Foreskin melanocyte (primary cell): ENCODE measurements at places on chromosomes 11 and 22.

DNA sequence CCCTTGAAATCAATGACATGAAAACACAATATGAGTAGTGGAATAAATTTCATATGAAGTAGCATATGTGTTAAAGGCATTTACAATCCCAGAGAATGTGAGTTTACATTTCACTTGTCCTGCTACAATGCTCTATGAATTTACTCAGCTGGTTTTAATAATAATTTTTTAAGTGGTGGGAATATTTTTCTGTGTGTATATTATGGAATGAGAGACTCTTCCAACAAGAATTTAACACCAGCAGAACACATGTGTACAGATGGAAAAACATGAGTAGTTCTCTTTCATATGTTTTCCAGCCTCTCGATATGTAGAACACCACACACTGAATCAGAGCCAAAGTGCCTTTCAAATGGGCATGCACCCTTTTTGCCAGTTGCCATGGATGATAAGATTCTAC, 170.4 kb downstream of the MAML2 start:
- no peak for DNase-seq

GRCh38 chr11:94120946-94121345, 7.7 kb upstream of the PANX1 start:
- DNase-seq, result no peak

GRCh38 chr11:112127056-112127455, 36.8 kb downstream of the IL18 start:
- DNase-seq, result no peak

- no peak for DNase-seq
Measured at GRCh38 chr11:43835104-43835503, 45.5 kb upstream of the ALKBH3 start.

DNA sequence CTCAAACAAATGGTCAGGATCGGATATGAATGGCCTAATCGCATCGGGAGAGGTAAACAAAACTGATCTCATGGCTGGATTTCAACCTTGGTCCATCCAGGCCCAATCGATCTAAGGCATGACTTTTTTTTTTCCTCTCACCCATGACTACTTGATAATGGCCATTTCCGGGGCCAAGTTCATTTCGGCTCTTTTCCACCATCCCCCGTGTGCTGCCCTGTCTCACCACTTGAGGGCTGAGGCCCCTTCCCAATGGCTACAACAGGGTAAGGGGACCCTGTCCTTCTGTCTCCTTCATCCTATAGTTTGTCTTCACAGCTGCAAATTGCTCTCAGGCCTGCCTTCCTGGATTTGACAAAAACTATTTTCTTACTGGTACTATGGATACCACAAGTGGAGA, 26.7 kb downstream of the GRAP2 start:
- no peak for DNase-seq

GRCh38 chr11:80822308-80822707, 1381.5 kb upstream of the TENM4 start:
- DNase-seq, result no peak

DNA sequence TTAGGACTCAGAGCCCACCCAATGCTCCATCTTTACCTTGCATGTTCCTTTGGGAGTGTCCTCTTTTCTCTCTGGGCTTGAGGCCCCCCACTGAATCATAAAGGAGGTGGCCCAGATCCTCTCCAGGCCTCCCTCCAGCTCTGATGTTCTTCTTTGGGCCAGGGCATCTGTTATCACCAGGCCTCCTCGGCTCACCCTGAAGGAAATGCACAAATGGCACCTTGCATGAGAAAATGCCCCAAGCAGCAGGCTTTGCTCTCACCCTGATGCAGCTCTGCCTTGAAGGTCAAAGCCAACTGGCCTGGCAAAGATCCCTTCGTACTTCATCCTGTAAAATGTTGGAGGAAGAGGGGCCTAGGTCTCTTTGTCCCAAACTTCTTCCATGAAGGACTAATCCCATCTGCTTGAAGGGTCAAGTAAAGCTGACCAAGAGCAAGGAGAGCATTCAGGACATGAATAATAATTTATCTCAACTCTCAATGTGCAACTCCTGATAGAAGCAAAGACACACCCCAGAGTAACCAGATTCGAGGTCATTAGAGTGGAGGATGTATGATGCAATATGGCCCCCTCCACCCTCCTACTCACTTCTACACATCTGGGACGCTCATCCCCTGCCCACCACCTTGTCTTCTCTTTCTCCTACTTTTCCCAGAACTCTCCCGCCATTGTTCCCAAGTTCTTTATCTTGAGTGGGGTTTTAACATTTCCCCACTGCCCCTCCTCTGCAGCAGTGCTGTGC, 9.5 kb downstream of the APOL6 start:
- DNase-seq, result no peak

DNA sequence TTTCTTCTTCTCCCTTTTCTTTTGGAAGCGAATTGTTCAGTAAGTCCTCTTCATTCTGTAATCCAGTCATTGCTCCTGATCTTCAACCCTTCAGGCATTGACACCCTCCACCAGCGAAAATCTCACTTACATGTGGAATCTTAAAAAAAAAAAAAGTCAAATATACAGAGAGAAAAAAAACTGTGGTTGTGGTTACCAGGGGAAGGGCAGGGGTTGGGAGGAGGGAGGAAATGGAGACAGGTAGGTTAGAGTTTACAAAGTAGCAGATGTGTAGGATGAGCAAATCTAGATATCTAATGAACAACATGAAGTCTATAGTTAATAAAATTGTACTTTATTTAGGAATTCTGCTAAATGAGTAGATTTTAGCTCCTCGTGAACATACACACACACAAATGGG, 17.7 kb upstream of the TMEM123 start:
- no peak for DNase-seq

GRCh38 chr22:31846161-31847115, 92.6 kb downstream of the DEPDC5 start:
- peak; percentile 97 for DNase-seq

DNA sequence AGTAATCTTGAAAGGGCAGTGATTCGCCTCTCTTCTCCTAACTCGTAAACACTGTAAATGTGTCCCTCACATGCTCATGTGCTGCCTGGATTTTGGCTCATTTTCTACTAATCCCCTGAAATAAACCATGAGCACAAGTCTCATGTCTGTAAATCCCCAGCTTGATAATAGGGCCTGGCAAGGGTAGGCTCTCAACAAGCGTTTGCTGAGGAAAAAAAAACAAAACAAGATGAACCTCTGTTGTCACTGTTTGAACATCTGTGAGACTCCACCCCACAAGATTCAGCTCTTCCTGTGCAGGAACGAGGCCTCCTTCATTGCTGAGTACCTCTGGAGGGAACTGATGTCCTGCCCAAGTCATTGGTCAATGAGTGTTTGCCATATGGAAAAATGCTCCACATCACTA, 4.5 kb upstream of the CYB5R2 start:
- peak; percentile 27 for DNase-seq

- DNase-seq, result no peak
Measured at GRCh38 chr22:28268850-28269249, 349.8 kb upstream of the PITPNB start.

DNA sequence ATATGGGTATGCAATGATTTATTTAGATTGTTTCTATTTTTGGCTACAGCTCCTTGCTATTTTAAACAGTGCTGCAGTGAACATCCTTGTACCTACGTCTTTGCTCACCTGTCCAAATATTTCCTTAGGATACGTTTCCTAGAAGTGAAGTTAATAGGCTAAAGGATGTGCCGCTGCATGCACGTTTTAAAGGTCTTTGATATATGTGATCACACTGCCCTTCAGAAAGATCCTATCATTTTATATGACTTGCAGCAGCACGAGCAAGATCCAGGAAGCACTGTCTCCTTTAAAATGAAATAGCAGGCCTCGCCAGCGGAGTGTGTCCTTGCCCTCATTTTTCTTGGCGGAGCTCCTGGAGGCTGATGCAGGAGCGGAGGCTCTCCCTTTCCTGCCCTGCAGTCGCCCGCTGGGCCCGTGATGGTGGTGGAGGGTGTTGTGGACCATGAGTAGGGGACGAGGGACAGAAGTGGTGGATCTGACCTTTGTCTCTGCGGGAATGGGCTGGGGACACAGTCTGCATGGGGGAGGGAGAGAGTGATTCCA, 19.4 kb downstream of the RPS6KA4 start:
- DNase-seq, result no peak

DNA sequence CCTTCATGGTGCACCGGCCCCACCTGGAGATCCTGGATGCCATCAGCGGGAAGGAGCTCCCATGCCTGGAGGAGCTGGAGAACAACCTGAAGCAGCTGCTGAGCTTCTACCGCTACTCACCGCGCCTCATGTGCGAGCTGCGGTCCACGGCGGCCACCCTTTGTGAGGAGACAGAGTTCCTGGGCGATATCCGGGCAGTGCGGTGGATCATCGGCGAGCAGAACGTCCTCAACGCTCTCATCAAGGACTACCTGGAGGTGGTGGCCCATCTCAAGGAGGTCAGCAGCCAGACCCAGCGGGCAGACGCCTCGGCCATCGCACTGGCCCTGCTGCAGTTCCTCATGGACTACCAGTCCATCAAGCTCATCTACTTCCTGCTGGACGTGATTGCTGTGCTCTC, 59.2 kb downstream of the SYT13 start:
- DNase-seq, result no peak

DNA sequence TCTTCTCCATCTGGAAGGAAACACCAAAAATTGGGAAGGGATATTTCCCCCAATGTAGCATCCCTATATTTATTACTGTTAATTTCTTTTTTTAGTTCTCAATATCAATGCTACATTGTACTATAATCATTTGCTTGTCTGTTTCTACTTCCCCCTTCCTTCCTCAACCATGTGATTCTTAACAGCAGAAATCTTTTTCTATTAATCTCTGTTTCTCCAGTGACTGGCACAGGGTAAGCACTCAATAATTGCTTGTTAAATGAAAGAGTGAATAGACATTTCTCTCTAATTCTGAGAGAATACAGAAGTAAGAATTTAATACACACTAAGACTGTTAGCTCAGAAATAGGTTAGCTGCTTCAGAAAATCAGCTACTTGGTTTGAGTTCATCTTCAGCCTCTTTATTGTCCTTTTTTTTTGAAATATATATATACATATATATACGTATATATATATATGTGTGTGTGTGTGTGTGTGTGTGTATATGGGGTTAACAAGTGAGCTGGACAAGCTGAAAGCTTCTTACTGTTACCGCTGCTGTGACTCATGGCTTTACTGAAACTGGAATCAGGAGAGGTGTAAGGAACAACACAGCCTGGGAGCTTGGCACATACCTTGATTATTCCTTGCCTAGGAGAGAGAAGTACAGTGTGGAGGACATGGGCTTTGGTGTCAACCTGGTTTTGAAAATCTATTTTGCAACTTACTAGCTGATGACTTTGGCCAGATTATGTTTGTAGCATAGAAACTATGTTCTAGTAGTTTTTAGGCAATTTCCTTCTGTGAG, 26.2 kb upstream of the PDE3B start:
- DNase-seq, result peak; percentile 56

DNA sequence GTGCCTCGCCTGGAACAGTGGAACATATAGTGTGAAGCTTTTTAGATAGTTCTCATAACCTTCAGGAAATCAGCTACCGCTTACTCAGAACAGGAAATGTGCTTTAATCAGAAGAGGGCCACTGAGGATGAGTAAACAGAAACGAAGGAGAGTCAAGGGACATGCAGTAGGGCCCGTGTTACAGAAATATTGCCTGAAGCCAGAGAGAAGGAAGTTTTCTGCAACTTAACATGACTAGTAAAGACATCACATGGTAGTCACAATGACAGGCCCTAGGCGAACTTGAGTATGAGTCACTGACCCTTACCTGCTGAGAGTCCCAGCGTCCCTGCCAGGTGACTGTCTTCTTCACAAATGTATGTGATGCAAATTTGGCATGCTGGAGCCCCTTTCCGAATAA, 39.4 kb downstream of the CARD18 start:
- no peak for DNase-seq

- no peak for DNase-seq
Measured at GRCh38 chr11:58742140-58742539, 10.4 kb upstream of the GLYAT start.

GRCh38 chr11:75673977-75674582, 5.2 kb upstream of the MAP6 start:
- no peak for DNase-seq

DNA sequence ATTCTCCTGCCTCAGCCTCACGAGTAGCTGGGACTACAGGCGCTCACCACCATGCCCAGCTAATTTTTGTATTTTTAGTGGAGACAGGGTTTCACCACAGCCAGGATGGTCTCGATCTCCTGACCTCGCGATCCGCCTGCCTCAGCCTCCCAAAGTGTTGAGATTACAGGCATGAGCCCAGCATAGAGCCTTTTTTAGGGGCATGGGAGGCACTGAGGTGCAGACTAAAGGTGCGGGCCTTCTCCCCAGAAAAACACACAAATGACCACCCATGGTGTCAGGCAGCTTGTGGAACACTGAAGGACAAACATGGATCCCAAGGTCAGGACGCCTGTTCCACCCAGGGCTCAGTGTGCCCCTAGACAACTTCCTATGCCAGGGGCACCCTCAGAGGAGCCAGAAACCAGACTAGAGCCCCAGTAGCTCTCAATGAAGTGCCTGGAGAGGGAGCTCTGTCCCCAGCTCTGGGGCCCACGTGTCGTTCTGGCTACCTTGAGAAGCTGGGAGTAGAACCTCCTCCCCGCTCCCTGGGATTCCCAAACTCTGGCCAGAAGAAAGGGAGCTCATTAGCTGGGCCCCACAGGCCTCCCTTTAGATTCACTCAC, 21.2 kb upstream of the CD5 start:
- DNase-seq, result no peak

DNA sequence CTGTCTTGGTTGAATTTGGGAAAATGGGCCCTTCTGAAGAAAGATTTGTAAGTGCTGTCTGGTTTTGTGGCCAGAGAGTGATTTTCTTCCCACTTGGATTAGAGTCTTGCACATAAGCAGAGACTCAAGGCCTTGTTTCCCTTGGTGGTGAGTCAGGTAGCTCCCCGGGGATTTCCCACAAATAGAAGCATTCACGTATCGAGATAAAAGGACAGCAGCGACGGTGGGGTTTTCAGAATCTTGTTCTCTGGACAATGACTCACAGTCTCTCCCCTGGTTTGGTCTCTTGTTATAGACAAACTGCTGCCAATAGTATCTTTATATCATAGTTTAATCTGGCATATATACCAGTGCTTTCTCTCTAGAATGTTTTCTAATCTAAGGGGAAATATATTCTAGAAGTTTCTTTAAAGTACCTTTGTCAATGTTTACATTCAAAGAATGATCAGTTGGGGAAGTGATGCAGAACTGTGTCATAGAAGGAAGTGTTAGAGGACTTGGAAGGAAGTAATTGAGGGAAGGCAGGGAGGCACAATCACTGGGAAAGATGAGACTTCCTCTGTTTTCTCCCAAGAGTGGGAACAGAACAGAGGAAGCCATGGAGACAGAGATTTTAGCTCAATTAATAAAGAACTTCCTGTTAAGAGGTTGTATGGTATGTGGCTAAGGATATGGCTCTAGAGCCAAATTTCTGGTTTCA, 18.1 kb downstream of the POLA2 start:
- DNase-seq, result peak; percentile 38

DNA sequence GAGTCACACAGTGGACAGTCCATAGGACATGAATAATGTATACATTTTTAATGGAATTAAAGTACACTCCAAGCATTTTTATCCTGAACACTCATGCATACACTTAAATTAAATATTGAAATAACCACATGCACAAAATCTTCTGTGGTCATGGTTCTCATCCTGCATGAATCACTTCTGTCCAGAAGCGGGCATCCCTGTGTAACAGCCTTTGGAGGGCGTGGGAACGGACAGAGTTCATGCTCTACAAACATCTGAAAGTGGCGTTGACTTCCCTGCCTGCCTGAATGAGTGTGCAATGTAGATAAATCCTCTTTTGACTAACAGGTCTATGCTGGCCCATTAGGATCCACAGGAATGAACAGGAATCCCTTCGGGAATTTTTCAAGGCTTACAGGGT, 780.2 kb downstream of the BRD1 start:
- no peak for DNase-seq
